ENCODE measurements at places on chromosomes 7 and 10.

DNA sequence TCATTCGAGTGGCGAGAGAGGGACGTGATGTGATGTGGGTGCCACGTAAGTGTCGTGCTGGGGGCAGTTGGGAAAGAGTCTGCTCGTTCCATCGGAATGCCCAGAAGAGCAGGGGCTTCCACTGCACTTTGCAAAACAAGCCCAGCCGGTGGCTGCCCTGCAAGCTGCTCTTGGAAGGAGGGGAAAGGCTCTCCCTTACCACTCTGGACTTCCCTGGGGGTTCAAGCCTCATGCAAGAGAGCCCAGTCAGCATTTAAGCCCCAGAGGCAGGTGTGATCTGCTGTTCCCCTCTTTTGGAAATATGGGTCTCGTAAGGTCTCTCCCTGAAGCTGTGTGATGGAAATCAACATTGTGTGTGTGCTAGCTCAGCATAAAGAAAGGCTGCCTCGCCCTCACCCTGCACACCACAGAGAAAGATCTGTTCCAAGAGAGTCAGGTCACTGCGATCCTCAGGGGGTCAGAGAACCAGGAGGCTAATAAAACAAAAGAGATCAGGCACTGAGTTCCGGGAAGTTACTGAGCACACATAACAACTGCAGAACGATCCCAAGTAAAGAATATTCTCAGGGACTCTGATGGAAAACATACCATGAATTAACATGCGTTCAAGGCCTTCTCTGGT is 212.5 kb downstream of the ADAM12 start:
- H3K4me3 ChIP-seq: no peak overlapping the region
- H3K27me3 ChIP-seq: no peaks in the 10 kb centered on the region
- peaks cover 3% of the 10 kb centered on the region for H3K4me1 ChIP-seq
- H3K27ac ChIP-seq: no peak overlapping the region
- no peak for DNase-seq

GRCh38 chr7:18902892-18903291 is 214.5 kb downstream of the TWIST1 start:
- no peaks in the 10 kb centered on the region for H3K4me1 ChIP-seq
- DNase-seq: no peak
- no peaks in the 10 kb centered on the region for H3K36me3 ChIP-seq
- no peaks in the 10 kb centered on the region for H3K27me3 ChIP-seq
- H3K4me3 ChIP-seq: no peak overlapping the region
- H3K27ac ChIP-seq: no peak overlapping the region

DNA sequence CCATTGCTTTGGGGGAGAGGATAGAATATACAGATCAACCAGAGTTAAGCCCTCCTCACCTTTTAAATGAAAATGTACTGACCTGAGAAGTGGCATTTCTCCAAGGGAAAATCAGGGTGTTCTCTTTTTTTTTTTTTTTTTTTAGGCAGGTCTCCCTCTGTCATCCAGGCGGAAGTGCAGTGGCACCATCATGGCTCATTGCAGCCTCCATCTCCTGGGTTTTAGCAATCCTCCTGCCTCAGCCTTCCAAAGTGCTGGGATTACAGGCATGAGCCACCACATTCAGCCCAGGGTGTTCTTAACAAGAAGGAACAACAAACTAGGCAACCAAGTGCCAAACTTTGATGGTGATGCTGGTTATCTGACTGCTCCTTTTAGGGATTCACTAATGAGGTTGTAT is 111.0 kb downstream of the SVOPL start:
- DNase-seq: no peak
- no peaks in the 10 kb centered on the region for H3K27me3 ChIP-seq
- H3K27ac ChIP-seq: no peak overlapping the region
- no peaks in the 10 kb centered on the region for H3K36me3 ChIP-seq
- H3K4me1 ChIP-seq: no peaks in the 10 kb centered on the region

GRCh38 chr10:73810735-73811465 is 498 bp downstream of the NDST2 start:
- H3K4me1 ChIP-seq: no peaks in the 10 kb centered on the region
- H3K4me3 ChIP-seq: peak overlapping the region; percentile 94
- H3K27me3 ChIP-seq: no peaks in the 10 kb centered on the region
- DNase-seq: peak; percentile 41

DNA sequence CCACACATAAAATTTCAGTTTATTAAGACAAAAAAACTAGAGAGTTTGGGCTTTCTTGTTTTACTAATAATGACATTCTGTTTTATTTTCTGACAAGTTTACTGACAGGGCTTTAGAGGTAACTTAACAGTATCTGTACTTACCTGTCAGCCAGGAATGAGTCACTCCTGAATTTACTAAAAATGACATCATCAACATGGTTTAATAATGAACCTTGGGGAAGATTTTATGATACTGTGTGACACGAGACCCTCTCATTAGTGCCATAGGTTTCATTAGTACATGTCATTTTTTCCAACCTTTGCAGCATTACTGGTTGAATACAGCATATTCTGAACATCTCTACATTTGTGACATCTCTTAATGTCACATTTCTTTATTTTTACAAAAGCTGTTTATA is 131.1 kb downstream of the KCND2 start:
- H3K4me1 ChIP-seq: peaks cover 7% of the 10 kb centered on the region
- no peaks in the 10 kb centered on the region for H3K36me3 ChIP-seq
- H3K4me3 ChIP-seq: no peak overlapping the region
- no peaks in the 10 kb centered on the region for H3K27me3 ChIP-seq
- peak; percentile 26 for DNase-seq

- no peak overlapping the region for H3K4me3 ChIP-seq
- no peaks in the 10 kb centered on the region for H3K36me3 ChIP-seq
- peaks cover 4% of the 10 kb centered on the region for H3K4me1 ChIP-seq
- no peaks in the 10 kb centered on the region for H3K27me3 ChIP-seq
- DNase-seq: no peak
These were observed 70.4 kb downstream of the LYZL2 start for GRCh38 chr10:30559180-30559579.

GRCh38 chr10:43955002-43955596 is 306.4 kb upstream of the ZNF32 start:
- no peak overlapping the region for H3K27ac ChIP-seq
- no peaks in the 10 kb centered on the region for H3K4me1 ChIP-seq
- H3K4me3 ChIP-seq: no peak overlapping the region
- H3K36me3 ChIP-seq: no peaks in the 10 kb centered on the region
